ENCODE measurements at places on chromosomes 12 and 14.
A peak's percentile ranks its signal among the peaks of the same experiment; 100 is the strongest.

DNA sequence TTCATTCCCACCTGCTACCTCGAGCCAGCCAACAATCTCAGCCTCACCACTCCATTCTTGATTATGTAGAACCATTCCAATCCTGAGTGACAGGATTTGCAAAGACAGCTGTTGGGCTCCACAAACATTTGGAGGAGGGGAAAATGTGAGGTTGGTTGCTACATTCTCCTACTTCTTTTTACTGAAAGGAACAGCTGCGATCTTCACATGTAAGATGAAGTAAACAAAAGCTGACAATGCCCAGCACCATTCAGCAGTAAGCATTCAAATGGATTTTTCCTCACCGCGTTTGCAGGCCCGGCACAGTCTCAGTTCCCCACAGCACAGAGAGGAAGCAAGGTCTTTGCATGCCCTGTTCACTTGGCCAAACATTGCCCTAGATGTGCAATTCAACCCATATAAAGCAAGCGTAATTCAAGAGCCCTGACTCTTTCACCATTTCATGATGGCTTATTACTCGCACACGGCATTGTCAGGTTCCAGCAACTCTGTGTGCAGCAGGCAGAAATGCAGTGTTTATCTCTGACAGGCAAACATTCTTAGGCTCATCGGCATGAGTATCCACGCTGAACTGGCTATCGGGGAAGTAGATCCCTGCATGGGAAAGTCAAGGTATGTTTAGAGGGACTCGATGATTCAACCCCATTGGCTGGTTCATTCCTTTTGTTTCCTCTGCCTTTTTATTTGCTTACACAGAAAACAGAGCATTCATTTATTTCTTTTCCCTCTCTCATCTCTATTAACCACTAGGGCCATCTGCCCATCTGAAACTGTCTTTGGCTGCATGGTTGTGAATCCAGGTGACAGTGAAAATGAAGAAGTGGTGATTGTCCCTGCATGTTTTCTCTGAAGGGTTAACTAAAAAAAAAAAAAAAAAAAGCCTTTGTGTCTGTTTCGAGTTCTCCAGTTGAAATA, 236.1 kb upstream of the PLEKHG7 start:
- DNase-seq: no peak

DNA sequence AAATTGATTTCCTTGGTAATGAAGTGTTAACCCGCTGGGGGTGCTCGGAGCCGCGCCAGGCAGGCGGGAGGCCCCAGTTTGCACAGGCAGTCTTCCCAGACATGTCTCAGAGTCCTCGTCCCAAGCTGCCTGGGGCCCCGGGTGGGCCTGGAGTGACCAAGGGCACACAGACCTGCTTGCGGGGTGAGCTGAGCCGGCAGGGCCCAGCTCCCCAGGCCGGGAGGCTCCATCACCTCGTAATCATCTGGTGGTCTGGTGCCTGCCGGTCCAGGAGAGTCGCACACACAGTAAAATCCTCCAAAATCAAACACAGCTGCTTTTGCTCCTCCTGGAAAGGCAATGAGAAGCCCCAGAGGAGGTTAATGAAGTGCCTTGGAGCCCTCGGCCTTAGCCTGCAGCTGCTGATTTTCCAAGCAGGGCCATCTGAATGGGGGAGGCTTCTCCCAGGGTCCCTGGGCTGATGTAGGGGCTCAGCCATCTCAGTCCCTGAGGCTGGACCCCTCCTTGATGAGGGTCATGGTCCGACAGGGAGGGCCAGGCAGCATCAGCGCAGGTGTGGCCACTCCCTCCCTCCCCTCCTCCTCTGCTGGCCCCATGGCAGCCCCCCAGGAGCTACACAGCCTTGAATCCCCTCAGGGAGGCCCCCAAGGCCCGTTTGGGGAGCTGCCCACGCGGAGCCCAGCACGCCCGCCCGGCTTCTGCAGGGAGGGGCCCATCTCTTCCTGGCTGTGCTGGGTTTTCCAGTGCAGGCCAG, 39.4 kb upstream of the FBRSL1 start:
- no peak for DNase-seq

DNA sequence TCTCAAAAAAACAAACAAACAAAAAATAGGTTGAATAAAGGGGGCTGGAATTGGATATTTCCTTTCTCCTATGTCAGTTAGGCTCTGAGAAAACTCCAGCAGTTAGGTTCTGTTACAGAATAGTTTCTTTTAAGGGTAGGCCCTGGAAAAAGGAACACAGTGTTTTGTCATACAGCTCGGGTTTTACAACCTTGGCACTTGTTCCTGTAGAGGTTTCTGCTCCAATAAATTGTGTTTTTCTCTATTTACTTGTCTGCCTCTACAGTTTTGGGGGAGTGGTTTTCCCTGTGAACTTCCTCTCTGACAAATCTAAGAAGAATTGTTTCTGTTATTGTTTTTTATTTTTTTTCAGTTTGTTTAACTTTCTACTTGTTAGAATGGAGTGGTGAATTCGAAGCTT, 167.6 kb downstream of the ACSS3 start:
- DNase-seq: no peak

DNA sequence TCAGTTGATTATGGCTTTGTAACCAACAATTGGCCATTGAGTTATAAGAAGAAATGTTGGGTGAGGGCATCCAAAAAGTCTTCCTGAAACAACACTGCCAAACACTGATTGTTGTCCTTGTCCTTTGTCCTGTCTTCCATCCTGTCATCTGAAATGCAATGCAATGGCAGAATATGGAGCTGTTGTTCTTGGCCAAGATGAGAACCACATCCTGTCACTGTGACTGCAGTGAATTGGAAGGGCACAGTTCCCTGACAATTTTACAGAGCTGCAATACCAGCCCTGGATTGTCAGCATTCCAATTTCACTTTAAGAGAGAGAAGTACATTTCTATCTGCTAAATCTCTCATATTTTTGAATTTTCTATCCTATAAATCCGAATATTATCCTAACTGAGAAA, 613.3 kb downstream of the FLRT2 start:
- no peak for DNase-seq

- DNase-seq: peak; percentile 78
Observed at GRCh38 chr14:63852817-63853731, at the start of gene SYNE2. TSS of gene SYNE2 (plus strand) at chr14:63853004. CDS start at chr14:63909149, 56,145 bp downstream.

DNA sequence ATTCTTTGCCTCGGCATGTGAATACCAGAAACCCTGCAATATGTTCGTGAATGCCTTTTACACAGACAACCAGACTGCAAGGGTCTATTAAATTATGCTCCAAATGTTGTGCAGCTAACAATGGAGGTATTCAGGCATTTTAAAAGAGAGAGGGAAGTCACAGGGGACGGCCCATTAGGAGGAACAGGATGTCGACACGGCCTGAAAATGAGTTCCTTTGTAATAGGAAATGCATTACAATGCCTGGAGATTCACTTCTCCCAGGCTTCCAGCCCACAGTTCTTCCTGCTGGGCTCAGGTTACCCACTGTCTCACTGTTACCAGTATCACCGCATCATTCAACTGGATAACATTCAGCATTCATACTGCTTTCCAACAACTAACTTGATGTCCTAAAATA, 2.5 kb downstream of the DUSP6 start:
- DNase-seq: peak; percentile 76

- no peak for DNase-seq
Observed at GRCh38 chr12:119169150-119169549, 9.6 kb upstream of the HSPB8 start.

DNA sequence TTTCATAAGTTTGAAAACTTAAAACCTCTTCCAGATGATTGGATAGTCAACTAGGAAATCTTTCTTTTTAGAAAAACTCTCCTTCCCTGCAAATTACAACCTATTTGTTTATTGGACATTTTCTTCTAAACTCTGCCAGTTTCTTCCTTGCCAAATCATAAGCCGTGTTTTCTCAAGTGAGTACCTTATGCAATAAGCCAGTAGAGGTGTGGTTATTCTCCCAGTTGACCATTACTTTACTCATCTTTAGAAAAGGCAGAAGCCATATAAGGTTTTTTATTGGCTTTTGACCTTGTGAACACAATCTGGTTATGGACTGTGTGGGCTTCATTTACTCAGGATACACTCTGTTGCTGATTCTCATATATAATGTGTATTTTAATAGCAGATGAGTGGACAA, 14.6 kb downstream of the ACTR6 start:
- no peak for DNase-seq

- no peak for DNase-seq
Observed at GRCh38 chr14:28744126-28744525, 22.5 kb upstream of the FOXG1 start.

- no peak for DNase-seq
Observed at GRCh38 chr12:116465407-116465806, 93.8 kb upstream of the MAP1LC3B2 start.

- peak; percentile 81 for DNase-seq
Observed at GRCh38 chr14:60965402-60965801, 15.5 kb downstream of the TRMT5 start.

- DNase-seq: no peak
Observed at GRCh38 chr14:95329941-95330340, 10.2 kb upstream of the CLMN start.
